ENCODE measurements at places on chromosomes 4 and X.

DNA sequence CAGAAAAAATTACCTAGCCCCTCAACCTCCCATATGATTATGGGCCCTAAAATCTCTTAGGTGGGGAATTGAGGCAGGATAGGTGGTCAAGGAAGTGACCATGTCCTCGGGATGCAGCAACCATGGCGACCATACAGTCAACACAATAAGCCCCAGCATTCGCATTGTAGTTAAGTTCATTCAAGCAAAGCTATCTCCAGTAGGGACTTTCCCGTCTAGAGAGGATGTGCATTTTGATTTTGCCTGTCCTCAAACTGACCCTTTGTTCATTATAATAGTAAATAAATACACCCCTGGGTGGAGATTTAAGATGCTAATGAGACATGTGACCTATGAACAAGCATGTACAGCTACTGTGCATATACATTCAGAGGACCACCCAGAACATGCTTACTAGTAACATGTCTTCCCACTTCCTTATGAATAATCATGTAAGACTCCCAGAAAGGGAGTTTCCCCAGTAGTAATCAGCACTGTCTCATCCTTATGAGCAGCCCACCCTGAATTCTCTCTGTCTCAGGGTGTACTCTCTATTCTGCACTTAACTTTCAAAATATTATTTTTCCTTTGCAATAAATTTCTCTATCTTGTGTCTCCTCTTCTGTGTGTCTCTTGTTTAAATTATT lies 74.3 kb downstream of the NUDT11 start:
- DNase-seq, result no peak

GRCh38 chr4:187903700-187904099 lies 91.9 kb upstream of the ZFP42 start:
- no peak for DNase-seq

- DNase-seq, result peak; percentile 32
Measured at GRCh38 chr4:84582988-84583875, at the start of gene CDS1. Gene CDS1, plus strand, starts transcription at chr4:84583127. Its CDS starts 275 bp downstream, at chr4:84583402.

- DNase-seq, result no peak
Measured at GRCh38 chr4:93030670-93031069, 726.9 kb downstream of the GRID2 start.

GRCh38 chr4:121073672-121074381 lies 1.5 kb upstream of the NDNF start:
- DNase-seq, result no peak

GRCh38 chrX:119757979-119758730 lies at the start of gene SOWAHD:
Gene SOWAHD, plus strand, starts transcription at chrX:119758588. Its CDS starts 80 bp downstream, at chrX:119758668.
- DNase-seq, result peak; percentile 21

DNA sequence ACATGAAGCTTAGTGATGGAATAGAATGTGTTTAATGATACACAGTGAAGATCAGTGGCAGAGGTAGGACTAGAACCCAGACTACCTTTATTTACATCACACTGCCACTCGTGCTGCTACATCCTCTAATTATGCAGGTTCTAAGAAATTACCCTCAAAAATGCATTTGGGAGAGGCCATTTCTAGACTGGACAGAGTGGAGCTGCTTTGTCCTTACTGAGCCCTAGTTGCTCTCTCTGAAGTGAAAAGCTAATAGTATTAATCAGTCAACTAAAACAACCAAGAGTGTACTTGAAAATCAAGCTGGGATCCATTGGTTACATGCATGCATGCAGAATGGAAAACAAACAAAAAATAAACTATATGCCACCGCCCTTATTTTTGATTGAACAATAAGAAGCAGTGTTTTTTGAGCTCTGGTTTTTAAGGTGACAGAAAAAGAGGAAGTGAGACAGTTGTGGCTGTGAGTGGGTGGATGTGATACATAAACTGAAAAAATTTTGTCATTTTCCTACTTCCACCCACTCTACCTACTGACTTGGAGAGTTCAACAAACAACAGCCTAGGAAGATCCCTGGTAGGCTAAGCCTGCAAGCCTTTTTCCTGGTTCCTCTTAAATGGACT lies 6.8 kb upstream of the VSIG4 start:
- peak; percentile 74 for DNase-seq

- no peak for DNase-seq
Measured at GRCh38 chrX:132423323-132423722, 65.5 kb downstream of the MBNL3 start.

DNA sequence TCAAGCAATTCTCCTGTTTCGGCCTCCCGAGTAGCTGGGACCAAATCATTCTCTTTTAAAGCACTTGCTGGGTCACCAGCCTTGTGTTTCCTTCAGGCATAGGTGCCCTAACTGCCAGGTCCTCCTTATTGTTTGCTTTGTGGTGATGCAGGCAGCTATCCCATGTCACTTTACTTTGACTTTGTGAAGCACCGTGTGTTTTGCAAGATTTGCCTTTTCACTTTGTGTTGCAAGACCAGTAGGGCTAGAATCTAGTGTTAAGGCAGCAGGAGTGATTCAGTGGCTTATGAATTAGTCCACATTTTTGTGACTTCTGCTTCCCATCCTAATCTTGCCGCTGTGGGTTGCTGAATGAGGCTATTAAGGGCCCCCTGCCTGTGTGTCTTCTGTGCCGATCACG lies 20.2 kb downstream of the SYAP1 start:
- DNase-seq, result peak; percentile 15

All from hematopoietic multipotent progenitor cell treated with erythropoietin and hydrocortisone succinate and interleukin-3 and kit ligand, for 4 days (in vitro differentiated cells).